Vagina (tissue), 2 donors: ENCODE measurements at places on chromosomes 1 and 21. TPM values are rescaled to one million over a fixed set of nuclear protein-coding genes. Genes with fewer than 3 reads are reported as not detected.
A peak's percentile ranks its signal among the peaks of the same experiment; 100 is the strongest.

DNA sequence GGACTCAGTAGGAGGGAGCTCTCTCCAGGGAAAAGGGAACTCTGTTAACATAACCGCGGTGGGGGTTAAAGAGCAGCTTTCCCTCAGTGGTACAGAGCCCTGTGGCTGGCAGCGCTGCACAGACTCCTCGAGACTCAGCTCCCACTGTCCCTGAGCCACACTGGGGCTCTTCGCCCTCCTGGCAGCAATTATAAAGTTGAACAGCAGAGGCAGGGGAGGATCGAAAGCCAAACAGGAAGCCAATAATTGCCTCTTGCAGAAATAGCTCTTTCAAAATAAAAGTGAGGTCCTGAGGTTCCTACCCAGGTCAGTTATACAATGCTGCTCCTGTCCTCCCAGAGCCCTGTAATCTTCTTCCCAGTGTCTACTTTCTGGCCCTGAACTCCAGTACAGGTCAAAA is 77.0 kb downstream of the FAM78B start:
- no peak overlapping the region for H3K4me3 ChIP-seq
- DNase-seq: no peak
- no peaks in the 10 kb centered on the region for H3K36me3 ChIP-seq
- H3K27ac ChIP-seq: no peak overlapping the region
- H3K4me1 ChIP-seq: no peaks in the 10 kb centered on the region

DNA sequence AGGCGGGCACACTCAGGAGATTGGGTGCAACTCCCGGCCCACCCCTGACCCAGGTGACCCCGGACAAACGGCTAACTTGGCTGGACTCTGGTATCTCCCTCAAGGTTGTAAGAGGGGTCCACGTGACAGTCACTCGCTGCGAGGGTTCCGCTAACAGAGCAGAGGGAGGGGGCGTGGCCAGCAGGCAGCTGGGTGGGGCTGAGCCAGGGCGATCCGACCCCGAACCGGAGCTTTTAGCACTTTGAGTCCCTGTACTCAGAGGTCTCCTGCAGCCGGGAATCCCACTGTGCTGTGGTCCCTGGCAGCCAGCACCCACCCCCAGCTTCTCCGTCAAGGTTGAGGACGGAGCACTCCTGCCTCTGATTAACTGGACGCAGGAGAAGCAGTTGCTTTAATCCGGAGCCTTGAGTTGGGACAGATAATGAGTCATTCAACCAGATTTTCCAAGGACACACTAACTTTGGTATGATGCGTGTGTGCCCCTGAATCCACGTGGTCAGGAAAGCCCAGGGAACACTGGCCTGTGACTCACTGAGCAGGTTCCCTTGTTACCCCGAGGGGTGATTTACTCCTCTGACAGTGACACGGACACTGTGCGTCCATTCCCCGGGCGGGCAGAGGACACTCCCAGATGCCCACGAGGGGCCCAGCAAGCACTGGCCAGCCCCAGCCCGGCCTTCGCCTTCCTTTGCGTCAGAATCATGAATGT is 16.8 kb downstream of the TRPM2 start:
- H3K27me3 ChIP-seq: no peaks in the 10 kb centered on the region
- no peaks in the 10 kb centered on the region for H3K36me3 ChIP-seq
- no peak overlapping the region for H3K27ac ChIP-seq
- H3K4me3 ChIP-seq: no peak overlapping the region
- H3K4me1 ChIP-seq: no peaks in the 10 kb centered on the region
- no peak for DNase-seq

The SERTAD4 gene
- 2.7 TPM for total RNA-seq

GRCh38 chr1:158118713-158119402 is 61.8 kb upstream of the CD1D start:
- no peak for DNase-seq
- H3K4me3 ChIP-seq: no peak overlapping the region
- no peaks in the 10 kb centered on the region for H3K27me3 ChIP-seq
- H3K4me1 ChIP-seq: peaks cover 10% of the 10 kb centered on the region

GRCh38 chr1:160374306-160375110 is 7.6 kb downstream of the NHLH1 start:
- H3K27me3 ChIP-seq: no peaks in the 10 kb centered on the region
- DNase-seq: peak; percentile 56
- no peaks in the 10 kb centered on the region for H3K36me3 ChIP-seq
- no peak overlapping the region for H3K4me3 ChIP-seq
- H3K4me1 ChIP-seq: peaks cover 11% of the 10 kb centered on the region
- no peak overlapping the region for H3K27ac ChIP-seq

GRCh38 chr1:40075266-40075665 is 21.8 kb downstream of the PPT1 start:
- no peak overlapping the region for H3K4me3 ChIP-seq
- peaks cover 7% of the 10 kb centered on the region for H3K4me1 ChIP-seq
- H3K36me3 ChIP-seq: peaks cover 58% of the 10 kb centered on the region
- no peaks in the 10 kb centered on the region for H3K27me3 ChIP-seq
- H3K27ac ChIP-seq: no peak overlapping the region
- DNase-seq: no peak

DNA sequence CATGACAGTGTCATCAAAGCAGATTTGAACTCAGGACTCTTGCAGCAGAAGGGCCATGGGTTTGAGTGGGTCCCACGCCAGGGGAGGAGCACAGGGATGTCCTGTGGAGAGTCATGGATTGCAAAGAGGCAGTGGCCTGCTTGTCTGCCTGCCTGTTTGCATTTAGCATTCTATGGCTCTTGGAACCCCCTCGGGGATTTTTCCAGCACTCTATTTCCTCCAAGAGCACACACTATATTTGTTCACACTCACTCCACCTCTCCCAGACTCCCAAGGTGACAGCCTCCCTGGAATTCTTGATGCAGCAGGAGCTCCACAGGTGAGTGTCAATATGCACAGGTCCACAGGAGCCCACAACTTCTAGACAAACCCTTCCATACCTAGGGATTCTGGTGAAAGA is 73.1 kb upstream of the LRRN2 start:
- no peak overlapping the region for H3K27ac ChIP-seq
- no peak overlapping the region for H3K4me3 ChIP-seq
- DNase-seq: no peak
- no peaks in the 10 kb centered on the region for H3K27me3 ChIP-seq

DNA sequence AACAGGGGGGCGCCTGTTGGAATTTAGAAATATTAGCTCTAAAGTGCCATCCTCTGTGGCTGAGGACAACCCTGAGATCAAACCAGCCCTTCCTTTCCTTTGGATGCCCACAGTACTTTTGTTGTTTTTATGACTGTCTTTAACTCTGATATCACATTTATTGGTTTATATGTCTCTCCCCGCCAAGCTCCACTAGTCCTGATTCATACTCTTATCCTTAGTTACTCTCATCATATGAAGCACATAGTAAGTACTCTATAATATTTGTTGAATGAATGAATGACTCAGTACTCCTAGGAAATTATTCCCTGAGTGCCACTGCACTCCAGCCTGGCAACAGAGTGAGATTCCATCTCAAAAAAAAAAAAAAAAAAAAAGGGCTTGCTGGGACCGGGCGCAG is 22.6 kb upstream of the NRDC start:
- no peak overlapping the region for H3K4me3 ChIP-seq
- H3K4me1 ChIP-seq: no peaks in the 10 kb centered on the region
- DNase-seq: no peak
- no peaks in the 10 kb centered on the region for H3K36me3 ChIP-seq
- no peak overlapping the region for H3K27ac ChIP-seq

DNA sequence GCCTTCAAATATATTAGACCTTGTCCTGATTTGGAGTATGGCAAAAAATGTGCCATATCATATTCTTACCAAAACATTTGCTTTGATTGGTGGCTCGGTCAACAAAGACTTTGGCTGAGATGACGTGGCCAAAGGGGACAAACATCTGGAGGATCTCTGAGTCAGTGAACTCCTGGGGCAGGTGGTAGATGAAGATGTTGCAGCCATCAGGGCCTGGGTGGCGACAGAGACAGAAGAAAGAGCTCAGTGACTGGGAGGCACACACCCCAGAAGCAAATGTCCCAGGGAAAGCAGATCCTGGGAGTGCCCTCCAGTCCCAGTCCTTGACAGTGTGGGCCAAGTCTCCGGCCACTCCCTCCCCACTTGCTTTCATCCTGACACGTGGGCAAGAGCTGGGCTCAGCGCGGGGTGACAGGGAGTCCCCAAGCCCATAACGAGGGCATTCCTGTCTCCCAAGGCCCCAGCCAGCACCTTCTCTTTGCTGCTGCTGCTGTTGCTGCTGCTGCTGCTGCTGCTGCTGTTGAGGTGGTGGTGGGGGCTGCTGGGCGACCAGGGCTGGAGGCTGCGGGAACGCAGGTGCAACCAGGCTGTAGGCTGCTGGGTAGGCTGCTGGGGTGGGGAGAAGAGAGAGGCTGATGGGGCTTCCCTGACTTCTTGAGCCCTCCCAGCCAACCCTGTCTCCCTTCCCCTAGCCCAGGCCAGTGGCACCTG is 10.7 kb downstream of the CELF3 start:
- no peak overlapping the region for H3K4me3 ChIP-seq
- no peak overlapping the region for H3K27ac ChIP-seq
- no peaks in the 10 kb centered on the region for H3K27me3 ChIP-seq
- no peaks in the 10 kb centered on the region for H3K36me3 ChIP-seq
- no peaks in the 10 kb centered on the region for H3K4me1 ChIP-seq

GRCh38 chr1:114397601-114398000 is 113.4 kb downstream of the TRIM33 start:
- H3K4me3 ChIP-seq: no peak overlapping the region
- no peak for DNase-seq
- H3K36me3 ChIP-seq: peaks cover 45% of the 10 kb centered on the region
- H3K4me1 ChIP-seq: no peaks in the 10 kb centered on the region
- no peak overlapping the region for H3K27ac ChIP-seq
- no peaks in the 10 kb centered on the region for H3K27me3 ChIP-seq
